Fibroblast of lung (primary cell): ENCODE measurements at places on chromosomes 13 and 19.

DNA sequence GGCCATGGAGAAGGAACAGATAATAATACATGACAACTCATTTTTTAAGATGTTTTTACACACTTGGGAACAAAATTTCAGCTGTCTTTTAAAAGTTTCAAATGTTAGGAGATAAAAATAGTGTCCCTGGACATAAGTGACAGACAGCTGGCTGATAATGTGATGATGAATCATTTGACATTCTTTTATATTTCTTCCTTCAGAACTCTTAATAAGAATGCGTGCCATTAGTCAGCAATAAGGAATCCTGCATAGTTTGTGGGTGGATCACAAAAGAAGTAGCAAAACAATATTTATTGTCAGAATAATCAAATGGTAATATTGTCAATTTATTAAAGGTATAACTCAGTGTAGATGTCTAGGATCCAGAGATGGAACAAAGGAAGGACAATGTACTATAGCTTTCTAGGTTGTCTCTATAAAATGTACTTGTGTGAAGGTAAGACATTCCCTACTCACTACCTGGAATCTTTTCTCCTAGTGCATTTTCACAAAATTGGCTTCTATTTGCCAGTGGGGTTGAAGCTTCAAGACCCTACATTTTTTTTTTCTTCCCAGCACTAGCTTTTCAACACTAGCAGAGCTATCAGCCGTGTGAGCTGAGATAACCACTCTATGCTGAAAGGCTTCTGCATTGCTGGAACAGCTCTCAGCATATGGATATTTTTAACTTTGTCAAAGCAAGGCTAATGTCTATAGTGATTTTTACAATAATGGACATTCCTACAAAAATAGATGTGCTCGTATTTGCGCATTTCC lies 175.6 kb upstream of the SLITRK6 start:
- peak; percentile 45 for DNase-seq

GRCh38 chr19:2394442-2395292 lies 32.7 kb downstream of the TIMM13 start:
- no peak for DNase-seq

DNA sequence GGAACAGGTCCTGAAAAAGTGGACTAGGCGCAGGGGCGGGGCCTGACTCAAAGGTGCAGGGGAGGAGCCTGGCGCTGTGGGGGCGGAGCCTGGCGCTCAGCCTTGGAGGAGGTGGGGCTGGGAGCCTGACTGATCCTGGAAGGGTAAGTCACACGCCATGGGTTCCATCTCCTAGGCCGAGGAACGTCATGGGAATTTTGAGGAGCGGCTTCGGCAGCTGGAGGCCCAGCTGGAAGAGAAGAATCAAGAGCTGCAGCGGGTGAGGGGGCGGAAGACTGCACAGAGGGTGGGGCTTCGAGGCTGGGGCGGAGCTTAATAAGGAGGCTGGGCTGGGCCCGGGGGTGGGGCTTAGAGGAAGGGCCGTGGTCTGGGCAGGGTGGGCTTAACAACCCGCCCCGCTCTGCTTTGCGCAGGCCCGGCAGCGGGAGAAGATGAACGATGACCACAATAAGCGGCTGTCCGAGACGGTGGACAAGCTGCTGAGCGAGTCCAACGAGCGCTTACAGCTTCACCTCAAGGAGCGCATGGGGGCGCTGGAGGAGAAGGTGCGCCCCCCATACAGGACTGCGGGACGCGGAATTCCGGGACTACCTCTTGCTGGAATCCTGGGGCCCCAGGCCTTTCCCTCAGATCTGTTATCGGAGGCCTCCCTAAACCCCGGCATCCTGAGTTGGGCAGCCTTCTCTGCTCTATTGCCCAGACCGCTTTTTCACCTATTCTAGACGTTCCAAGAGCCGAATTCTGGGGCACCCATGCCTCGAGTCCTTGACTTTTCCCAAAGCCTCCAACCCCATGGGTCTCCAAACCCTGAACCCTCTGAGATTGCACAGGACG lies 14.5 kb downstream of the PPFIA3 start:
- peak; percentile 63 for DNase-seq

GRCh38 chr13:113423520-113424163 lies 29.6 kb downstream of the ADPRHL1 start:
- DNase-seq, result no peak

GRCh38 chr19:19937403-19937802 lies 36.7 kb downstream of the ZNF93 start:
- no peak for DNase-seq

GRCh38 chr13:51681037-51681678 lies 96.9 kb downstream of the WDFY2 start:
- peak; percentile 63 for DNase-seq

GRCh38 chr19:29492769-29493168 lies 33.0 kb upstream of the VSTM2B start:
- DNase-seq, result no peak

DNA sequence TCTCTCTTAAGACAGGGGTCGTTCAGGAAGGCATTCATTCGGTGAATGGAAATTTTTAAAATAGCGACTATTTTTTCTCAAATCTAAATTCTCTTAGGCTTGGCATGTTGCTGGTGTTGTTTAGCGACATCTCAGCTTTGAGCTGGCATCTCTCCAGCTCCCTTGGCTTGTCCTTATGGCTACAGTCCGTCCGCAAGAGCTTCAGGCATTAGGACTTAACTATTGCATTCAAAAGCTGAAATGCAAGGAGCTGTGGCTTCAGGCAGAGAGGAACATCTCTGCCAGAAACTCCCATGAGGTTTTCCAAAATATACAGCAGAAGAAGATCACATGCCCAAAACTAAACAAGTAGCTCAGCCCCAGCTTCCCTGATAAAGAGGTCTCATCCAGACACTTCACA lies 578.5 kb downstream of the EFNB2 start:
- DNase-seq, result no peak

DNA sequence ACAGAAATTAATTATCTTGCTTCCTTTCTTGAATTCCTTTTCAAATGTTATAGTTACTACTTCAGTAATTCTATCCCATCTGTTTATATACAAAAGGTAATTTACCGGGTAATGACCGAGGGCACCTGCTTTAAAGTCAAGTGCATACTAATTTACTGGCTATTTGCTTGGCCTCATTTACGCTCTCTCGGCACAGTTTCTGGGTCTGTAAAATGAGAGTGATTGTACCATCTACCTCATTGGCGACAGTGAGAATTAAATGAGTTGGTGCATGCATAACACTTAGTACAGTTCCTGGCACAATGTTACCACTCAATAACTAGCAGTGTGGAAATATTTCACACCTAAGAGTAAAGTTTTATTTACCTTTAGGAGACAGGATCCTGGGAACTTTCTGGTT lies 111.6 kb downstream of the GGACT start:
- DNase-seq, result no peak

DNA sequence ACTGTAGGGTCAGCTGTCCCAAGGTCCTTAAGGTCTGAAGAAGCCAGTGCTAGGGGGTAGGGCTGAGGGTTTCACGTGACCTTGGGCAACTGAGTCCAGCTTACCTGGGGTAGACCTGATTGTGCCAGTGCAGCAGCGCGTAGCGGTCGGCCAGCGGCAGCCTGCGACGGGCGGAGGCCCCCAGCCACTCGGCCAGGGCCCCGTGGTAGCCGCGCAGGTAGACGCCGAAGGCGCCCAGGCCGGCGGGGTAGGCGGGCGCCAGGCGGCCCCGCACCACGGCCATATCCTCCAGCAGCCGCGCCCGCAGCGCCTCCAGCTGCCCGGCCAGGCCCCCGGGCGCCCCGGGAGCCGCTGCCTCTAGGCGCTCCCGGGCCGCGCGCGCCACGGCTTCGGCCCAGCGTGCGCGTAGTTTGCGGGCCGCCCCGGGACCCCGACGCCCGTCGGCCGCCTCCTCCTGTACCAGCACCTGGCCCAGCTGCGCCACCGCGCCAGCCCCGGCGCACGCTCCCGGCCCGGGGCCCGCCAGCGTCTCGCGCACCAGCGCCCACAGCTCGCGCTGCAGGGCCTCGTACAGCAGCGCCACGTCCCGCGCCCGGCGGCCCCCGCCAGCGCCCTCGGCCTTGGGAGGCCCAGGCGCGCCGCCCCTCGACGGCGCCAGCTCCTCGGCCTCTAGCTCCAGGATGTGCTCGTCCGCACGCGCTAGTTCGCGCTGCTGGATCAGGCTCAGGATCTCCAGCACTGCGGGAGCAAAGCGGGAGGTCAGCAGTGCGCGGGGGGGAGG lies 10.9 kb downstream of the EXOC3L2 start:
- no peak for DNase-seq

- DNase-seq, result no peak
These were observed 56.1 kb downstream of the DNM2 start for GRCh38 chr19:10773969-10774368.

DNA sequence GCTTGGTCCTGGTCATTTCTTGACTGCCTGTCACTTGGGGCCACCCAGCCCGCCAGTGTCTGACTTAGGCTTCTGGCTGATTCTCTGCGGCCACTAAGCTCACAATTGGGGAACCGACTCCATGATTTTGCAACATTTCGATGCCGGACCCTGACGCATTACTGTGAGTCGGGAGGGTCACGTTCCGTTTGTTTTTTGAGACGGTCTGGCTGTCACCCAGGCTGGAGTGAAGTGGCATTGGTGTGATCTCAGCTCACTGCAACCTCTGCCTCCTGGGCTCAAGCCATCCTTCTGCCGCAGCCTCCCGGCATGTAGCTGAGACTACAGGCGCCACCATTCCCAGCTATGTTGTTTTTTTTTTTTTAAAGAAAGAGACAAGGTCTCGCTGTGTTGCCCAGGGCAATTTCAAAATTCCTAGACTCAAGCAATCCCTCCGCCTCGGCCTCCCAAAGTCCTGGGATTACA lies 3.2 kb upstream of the ADAT3 start:
- no peak for DNase-seq

GRCh38 chr19:28972058-28972852 lies 240.7 kb downstream of the UQCRFS1 start:
- DNase-seq, result no peak

GRCh38 chr19:3698974-3699740 lies 1.1 kb downstream of the PIP5K1C start:
- DNase-seq, result peak; percentile 53

DNA sequence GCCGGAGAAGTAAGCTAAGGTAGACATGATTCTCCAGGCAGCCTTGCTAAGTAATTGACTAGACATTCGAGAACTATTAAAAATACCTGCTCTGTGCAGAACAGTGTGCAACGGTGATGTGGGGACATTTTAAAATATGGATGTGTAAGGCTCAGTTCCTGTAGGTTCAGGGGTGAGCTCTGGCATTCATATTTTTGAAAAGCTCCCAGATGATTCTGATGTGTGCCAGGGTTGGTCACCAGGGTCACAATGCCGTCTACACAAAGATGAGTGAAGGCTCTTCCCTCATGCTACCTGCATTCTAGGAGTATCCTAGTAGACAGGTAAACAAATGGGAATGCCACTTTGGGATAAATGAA lies 702 bp upstream of the EPSTI1 start:
- no peak for DNase-seq

DNA sequence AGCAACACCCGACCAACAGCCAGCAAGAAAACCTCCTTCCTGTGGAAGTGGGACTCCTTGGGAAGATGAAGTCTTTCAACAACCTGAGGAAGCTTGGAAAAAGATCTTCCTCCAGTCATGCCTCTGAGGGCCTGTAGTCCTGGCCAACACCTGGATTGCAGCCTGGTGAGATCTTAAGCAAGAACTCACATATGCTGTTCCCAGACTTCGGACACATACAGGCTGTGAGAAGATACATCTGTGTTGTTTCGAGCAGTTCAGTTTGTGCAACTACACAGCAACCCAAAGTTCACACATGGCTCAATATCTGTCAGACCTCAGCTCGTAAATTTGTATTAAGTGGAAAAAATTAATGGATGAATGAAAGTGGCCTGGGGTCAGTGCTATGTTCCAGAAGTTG lies 65.1 kb upstream of the UBAC2 start:
- no peak for DNase-seq

- DNase-seq, result no peak
These were observed 736.3 kb downstream of the EFNB2 start for GRCh38 chr13:105799155-105799554.

GRCh38 chr13:29594303-29594709 lies 1.2 kb downstream of the SLC7A1 start:
- DNase-seq, result peak; percentile 91

DNA sequence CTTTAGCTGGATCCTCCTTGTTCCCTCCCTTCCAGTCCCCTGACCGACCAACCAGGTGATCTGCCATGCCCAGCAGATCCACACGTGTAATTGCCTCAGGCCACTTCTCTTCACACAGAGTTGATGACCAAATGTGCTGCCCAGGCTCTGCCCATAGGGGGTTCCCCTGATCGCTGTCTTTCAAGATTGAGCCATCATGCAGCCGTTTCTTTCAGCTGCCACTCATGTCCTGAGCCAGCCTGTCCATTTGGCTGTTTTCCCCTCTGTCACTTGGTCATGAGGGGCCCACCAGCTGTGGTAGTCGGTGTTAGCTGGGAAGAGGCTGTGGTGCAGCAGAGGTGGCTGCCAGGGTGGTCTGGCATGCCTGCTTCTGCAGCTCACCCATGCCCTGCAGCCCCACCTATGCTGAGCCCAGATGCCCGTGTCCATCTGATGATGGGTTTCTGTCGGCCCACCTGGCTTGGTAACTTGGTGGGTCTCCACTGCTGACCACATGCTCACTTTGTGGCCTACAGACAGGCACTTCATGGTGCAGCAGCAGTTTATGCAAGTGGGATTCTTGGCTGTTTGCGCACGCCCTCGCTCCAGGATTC lies 35.6 kb upstream of the GPR183 start:
- DNase-seq, result no peak

DNA sequence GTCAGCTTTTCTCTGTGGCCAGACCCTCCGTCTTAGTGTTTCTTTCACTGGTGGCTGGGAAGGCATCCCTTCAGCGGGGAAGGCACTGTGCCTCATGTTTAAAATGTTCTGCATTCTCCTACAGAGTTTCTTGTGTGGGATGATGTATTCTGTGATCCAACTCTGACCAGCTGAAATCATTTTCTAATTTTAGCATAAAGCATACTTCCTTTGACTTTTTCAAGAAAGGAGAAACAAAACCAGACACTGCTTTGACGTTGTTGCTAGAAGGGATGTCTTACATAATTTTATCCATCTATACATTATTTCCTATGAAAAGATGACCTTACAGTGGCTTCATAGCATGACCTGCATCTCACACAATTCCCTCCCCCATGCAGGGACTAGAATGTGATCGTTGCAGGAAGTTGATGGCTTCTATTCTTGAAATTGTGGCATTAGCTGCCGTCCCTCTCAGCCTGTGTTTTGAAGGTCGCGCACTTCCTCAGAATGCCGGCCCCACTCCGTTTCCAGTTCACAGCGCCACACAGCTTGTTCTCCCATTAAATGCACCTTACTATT lies 38.6 kb upstream of the TEX29 start:
- peak; percentile 79 for DNase-seq

DNA sequence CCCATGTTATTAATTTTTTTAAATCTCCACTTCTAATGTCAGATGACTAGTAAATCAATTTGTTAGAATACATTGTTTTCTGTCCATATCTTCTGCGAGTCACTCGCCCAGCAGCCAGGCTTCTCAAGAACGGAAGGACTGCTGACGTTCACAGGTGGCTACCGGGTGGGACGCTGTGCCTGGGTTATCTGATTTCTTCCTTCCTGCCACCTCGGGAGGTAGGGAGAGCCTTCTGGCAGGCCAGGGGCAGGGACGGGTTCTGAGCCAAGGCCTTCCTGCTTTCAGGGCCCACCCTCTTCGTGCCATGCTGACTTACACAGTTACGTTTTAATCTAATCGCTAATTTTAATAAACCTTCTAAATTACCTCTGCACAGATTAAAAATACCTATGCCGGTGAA lies 7.9 kb upstream of the C1QTNF9 start:
- DNase-seq, result no peak
